ENCODE measurements at places on chromosomes 2 and 18.

DNA sequence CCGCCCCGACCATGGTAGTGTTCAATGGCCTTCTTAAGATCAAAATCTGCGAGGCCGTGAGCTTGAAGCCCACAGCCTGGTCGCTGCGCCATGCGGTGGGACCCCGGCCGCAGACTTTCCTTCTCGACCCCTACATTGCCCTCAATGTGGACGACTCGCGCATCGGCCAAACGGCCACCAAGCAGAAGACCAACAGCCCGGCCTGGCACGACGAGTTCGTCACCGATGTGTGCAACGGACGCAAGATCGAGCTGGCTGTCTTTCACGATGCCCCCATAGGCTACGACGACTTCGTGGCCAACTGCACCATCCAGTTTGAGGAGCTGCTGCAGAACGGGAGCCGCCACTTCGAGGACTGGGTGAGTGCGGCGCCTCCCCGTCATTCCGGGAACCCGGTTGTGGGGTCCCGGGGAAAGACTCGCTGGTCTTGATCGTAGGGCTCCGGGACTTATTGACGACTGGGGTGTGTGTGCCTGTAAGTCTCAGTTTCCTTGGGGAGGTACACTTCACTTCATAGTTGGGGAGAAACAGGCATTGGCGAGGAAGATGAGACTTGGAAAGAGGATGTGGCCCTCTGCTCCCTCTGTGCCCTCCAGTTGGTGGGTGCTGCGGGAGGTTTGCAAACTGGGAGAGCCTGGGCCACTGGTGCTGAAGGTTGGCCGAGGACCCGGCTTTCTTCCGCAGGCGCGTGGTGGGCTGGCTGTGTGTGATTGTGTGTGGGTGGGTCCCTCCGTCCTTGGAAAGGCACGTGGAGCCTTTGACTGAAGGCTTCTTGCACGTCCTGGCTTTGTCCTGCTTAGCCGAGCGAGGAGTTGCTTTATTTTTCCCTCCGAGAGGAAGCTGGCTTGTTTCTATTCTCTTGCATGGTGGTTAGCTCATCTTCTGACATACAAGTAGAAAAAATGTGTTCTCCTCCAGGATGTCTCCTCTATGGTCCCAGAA, 886 bp downstream of the PRKCE start:
- peak; percentile 8 for DNase-seq

GRCh38 chr2:74293191-74293991, 49.8 kb downstream of the SLC4A5 start:
- DNase-seq = no peak

- no peak for DNase-seq
Observed at GRCh38 chr18:12283666-12284065, 24.4 kb upstream of the TUBB6 start.

DNA sequence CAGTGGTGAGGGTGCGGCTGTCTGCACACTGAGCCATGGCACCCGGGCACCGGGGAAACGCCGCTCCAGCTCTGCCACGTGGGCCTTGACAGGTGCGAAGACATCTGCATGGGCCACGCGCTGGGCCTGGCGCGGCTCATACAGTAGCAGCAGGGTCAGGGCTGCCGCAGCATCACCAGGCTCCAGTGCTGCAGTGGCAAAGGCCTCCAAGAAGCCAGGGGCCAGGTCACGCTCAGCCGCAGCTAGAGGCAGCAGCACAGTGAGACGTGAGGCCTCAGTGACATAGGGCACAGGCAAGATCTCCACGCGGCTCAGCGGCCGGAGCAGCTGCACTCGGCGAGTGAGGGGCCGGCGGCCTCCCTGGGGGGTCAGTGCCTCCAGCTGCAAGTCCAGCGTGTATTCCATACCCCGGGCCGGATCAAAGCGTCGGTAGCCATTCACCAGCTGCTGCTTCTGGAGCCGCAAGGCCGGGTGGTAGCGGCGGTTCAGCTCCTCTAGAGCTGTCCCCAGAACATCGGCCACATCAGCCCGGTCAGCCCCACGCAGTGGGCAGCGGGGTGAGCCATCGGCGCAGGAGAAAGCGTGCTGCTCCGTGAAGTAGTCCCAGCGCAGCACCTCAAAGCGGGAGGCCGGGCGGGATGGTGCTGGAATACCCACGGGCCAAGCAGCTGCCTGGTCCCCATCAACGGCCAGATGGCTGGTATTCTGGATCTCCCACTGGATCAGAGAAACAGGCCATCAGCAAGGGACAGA, 3.5 kb downstream of the CHPF start:
- no peak for DNase-seq

- no peak for DNase-seq
Observed at GRCh38 chr18:27608742-27609141, 423.6 kb upstream of the CHST9 start.

DNA sequence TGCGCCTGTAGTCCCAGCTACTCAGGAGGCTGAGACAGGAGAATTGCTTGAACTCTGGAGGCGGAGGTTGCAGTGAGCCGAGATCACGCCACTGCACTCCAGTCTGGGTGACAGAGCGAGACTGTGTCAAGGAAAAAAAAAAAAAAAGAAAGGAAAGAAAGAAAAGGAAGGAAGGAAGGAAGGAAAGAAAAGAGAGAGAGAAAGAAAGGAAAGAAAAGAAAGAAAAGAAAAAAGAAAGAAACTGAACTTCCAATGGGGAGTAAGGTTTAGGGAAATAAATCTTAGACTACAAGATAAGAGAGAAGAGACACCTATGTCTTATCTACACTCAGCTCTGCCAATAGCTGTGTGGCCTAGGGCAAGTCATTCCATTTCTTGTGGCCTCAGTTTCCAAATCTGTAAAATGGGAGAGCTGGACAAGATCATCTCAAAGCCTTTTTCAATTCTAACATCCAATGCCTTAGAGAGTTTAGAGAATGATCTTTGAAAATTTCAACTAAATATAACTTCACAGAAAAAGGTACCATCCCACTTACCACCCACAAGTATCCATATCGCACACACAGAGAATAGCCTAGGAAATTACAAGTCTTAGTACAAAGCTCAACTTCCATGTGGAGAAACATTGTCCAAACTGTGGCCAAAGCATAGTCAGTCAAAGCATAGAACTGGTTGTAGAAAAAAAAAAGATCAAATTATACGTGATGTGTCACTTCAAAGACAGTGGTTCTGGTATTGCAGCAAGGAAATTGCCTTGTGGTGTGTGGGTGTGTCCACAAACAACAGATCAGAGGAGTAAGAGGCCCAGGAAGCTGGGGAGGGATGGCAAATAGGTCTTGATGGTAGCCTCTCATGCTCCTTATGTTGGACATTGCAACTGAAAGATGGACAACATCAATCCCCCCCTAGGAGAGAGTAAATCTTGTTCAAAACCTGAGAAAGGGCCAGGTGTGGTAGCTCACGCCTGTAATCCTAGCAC, 42.4 kb downstream of the SLC14A2 start:
- DNase-seq = no peak

- no peak for DNase-seq
Observed at GRCh38 chr18:43382641-43383403, 105.5 kb upstream of the SYT4 start.

GRCh38 chr2:27191070-27191829, 20.6 kb upstream of the ATRAID start:
- peak; percentile 23 for DNase-seq

GRCh38 chr2:9024575-9024974, 21.1 kb upstream of the MBOAT2 start:
- DNase-seq = no peak

DNA sequence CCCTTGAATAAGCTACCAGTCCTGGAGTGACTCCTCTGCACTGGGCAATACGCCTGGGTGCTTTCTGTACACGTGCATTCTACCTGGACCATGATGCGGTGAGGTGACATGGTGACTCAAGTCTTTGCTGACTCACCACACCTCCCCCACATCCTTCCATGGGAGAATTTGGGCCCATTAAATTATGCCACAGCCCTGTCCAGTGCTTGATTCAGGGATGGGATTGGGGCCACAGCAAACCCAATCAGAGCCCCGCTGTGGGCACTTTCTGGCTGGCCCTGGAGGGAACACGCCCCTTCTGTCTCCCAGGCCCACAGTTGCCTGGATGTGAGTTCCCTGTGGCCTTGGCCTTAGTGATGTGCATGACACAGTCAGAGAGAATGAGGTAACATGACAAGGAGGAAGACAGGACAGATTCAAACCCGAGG, 86.9 kb downstream of the LRRC30 start:
- no peak for DNase-seq

- DNase-seq = no peak
Observed at GRCh38 chr2:4549666-4550210, 846.4 kb downstream of the DCDC2C start.

DNA sequence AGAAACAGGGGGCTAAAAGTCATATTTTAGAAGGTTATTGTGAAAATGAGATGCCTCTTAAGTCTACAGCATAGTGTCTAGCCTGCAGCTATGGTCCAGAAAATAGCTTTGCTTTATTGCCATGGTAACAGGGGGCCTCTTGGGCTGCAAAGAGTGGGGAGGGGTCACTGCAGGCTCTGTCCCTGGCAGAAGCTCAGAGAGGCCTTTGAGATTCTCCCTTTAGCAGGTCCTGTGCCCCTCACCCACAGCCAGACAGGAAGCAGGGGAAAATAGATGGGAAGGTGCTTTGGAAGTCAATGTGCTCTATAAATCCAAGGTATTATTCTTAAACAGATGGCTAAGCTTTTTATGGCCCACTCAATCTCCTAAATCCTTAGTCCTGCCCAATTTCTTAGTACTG, 1021.3 kb upstream of the GYPC start:
- no peak for DNase-seq

- no peak for DNase-seq
Observed at GRCh38 chr2:109288544-109289368, 159.8 kb downstream of the SH3RF3 start.

- no peak for DNase-seq
Observed at GRCh38 chr2:133218204-133218603, 350.1 kb downstream of the NCKAP5 start.

- no peak for DNase-seq
Observed at GRCh38 chr2:192267484-192267883, 72.8 kb upstream of the TMEFF2 start.

DNA sequence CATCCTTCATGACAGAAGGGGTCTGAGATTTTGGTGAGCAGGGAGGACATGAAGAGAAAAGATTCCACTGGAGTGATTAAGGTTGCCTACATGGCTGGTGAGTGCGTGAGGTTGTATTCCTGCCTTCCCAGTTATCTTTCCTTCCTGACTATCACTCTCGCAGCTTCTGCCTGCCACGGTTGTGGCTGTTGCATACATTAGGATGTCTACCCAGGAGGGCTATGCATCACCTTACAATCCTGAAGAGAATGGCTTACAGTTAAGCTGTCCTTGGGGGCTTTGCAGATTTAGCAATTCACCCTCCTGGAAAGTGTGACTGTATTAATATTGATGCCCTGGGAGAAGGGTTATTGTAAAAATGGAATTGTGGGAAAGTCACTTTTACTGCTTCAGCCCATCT, 571.0 kb downstream of the TSN start:
- no peak for DNase-seq

GRCh38 chr2:28169492-28169891, 223.2 kb upstream of the FOSL2 start:
- DNase-seq = no peak

DNA sequence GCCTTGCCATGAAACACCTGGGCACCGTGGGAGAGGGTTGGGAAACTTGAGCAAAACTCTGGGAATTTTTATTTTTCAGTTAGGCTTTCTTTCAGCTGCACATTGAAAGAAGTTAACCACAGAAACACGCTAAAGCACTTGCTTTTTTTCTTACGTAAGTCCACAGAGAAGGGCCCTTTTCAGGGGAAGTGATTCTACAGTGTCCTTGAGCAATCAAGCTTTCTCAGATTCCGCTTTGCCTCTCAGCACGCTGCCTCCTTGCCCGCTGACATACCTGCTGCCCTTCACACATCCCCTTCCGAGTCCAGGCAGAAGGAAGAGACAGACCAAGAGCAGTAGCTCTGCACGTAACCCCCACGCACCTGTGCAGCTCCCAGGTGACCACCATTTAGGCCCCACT, 135.5 kb upstream of the MYT1L start:
- no peak for DNase-seq

- DNase-seq = no peak
Observed at GRCh38 chr2:104914509-104914908, 60.6 kb downstream of the POU3F3 start.

DNA sequence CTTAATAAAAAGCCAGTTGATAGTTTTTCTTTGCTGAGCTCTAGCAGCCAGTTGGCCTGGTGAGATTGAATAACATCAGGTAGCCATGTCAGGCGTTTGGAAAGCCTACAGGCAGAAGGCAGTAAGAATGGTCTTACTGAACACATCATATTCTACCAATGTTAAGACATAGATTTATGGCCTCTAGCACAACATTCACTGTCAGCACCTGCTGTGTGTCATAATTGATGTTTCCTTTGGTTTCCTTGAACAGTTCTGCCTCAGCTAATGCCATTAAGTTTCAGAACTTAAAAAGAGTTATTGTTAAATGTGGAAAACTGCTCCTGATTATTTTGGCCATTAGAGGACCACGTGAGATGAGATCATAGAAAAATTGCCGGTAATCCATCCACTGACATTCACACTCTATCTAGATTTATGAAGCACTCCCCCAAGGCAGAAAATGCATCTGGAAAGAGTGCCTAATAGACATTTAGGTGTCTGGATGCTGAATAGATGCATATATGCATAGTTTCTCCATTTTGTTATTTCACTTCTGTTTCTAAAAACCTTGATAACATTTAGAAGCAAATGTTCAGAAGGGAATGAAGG, 434.7 kb downstream of the PTPRM start:
- no peak for DNase-seq

DNA sequence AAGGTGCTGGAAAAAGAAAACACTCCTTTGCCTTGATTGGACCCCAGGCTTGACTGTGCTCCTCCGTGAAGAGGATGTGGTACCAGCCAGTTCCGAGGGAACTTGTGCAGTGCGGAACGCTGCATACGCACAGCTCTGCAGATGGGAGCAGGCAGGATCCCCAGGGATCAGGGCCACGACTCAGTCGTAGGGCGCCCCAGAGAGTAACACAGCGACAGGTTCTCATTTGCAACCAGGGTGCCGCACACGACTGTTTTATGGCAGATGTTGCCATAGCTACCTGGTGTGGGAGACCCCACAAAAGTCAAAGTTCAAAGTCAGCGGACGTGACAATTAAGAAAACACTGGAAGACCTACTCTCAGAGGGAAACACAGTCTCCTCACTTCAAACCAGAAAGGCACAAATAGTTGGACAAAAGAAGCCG, 779 bp downstream of the MALL start:
- DNase-seq = no peak

- no peak for DNase-seq
Observed at GRCh38 chr2:177712462-177712861, 319.9 kb downstream of the AGPS start.

GRCh38 chr2:100834221-100834620, 14.3 kb downstream of the NPAS2 start:
- DNase-seq = no peak

DNA sequence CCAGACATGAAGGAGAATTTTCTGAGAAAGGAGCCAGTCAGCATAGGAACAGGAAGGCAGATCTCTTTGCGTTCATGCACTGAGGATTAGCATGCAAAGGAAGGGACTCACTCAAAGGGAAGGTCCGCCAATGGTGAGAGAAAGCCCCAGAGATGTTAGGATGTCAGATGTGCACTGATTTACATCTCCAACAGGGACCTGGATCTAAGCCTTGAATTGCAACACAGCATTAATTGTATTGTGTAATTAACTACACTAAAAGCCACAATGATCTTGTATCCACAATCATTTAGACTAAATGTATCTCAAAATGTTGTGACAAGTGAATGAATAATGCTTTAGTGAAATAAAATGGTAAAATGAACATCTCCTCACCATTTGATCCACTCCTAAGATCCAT, 4.2 kb downstream of the SERPINB5 start:
- DNase-seq = no peak
